ENCODE measurements at places on chromosomes 12 and 14.

DNA sequence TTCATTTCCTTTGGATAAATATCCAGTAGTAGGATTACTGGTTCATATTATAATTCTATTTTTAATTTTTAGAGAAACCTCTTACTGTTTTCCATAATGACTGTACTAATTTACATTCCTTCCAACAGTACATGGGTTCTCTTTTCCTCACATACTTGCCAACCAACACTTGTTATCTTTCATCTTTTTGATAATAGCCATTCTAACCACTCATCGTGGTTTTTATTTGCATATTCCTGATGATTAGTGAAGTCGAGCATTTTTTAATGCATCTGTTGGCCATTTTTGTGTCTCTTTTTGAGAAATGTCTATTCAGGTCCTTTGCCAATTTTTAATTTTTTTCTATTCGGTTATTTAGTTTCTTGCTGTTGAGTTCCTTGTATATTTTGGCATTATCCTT, 457.7 kb upstream of the PDE3A start:
- DNase-seq, result no peak

- DNase-seq, result no peak
Observed at GRCh38 chr12:71438670-71439361, 782 bp upstream of the LGR5 start.

DNA sequence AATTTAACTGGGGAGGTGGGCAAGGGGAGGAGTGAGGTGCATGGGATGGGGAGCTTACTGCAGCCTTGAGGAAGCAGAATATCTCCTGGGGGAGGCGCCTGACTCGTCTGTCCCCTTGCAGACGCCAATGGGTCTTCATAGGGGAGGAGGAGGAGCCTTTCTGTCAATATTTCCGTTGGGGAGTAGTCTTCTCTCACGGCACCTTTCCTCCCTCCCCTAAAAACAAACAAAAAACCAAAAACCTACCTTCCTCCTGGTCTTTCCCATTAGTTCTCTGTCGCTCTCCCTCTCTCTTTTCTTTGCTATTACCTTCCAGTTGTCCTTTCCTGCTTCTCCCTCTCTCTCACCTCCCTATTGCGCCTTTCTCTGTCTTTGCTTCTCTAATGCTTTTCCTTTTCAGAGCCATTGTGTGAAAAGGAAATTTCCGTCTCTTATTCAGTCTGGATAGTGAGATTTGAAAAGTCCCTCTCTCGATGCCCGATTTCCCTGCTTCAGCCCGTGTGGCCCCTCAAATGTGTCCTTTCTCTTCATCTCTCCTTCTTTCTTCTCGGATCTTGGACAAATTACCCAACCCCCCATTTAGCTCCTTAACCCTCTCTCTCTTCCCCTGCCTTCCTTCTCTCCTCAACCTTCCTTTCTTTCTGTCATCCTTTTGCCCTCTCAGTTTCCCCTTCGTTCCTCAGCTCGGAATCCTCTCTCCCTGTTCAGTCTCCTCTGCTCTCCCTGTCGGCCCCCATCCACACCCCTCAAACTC, 5.9 kb downstream of the GPR84 start:
- DNase-seq, result no peak

- no peak for DNase-seq
Observed at GRCh38 chr14:41137741-41138140, 468.9 kb upstream of the LRFN5 start.

DNA sequence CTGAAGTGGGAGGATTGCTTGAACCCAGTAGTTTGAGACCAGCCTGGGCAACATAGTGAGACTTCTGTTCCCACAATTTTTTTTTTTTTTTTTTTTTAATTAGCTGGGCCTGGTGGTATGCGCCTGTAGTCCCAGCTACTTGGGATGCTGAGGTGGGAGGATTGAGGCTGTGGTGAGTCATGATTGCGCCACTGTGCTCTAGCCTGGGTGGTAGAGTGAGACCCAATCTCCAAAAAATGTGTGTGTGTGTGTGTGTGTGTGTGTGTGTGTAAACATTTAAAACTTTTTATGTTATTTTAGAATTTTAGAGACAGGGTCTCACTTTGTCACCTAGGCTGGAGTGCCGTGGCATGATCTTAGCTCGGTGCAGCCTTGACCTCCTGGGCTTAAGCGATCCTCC, 6.8 kb downstream of the PPP1R36 start:
- DNase-seq, result no peak

DNA sequence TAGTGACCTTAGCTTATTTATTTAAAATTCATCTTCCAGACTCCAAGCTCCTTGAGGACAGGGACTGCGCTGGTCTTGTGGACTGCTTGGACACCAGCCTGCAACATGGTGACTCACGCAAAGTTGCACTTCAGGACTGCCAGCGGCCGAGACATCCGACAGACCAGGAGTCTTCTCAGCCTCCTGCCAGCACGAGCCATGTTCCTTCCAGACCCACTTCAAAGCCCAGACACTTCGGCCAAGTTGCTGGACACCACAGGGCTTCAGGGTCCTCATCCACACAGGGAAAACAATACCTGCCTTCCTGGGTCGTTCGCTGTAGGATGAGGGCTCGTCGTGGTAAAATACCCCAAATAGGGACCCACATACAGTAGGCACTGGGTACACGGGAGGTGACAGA, 88.7 kb downstream of the BCL11B start:
- DNase-seq, result no peak

GRCh38 chr14:89719366-89720075, 235.0 kb downstream of the EFCAB11 start:
- no peak for DNase-seq

GRCh38 chr12:127284870-127285431, 982.0 kb upstream of the TMEM132C start:
- DNase-seq, result no peak

DNA sequence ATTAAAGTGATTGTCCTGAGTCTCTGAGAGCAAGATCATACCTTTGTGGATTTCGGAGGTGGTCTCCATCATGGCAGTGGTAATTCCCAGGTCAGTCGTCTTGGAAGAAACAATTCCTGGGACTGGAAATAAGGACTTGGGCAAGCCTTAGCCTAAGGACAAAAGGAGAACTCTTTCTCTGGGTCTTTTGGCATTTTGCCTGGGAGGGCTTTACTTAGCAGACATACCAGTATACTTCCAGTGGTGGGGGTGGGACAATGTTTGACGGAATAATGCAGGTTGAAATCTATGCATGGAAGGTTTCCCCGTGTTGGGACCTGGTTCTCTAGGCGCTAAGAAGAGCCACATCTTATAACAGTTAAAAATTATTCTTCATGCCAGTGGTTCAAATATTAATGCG, 70.4 kb upstream of the USP44 start:
- DNase-seq, result no peak

GRCh38 chr14:35285168-35286002, 6.8 kb upstream of the PSMA6 start:
- no peak for DNase-seq

GRCh38 chr12:40310211-40310610, 85.4 kb downstream of the LRRK2 start:
- DNase-seq, result peak; percentile 17

GRCh38 chr12:51823875-51824565, 24.5 kb downstream of the FIGNL2 start:
- no peak for DNase-seq

DNA sequence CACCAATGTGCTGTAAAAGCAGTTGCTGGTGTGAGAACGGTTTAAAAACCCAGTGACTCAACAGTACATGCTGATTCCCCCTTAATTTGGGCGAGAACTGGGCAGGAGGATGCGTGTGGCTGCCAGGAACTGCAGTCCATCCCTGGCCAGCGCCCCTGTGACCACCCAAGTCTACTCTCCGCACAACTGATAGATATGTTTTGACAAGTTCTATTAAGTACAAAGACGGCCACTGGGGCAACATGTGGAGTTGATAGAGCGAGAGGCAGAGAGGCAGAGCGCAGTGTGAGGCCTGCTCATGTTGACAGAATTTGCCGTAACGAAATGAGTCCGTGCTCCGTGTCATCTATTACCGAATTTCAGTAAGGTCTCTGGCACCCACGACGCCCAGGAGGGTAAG, 855.0 kb downstream of the BCL11B start:
- no peak for DNase-seq

DNA sequence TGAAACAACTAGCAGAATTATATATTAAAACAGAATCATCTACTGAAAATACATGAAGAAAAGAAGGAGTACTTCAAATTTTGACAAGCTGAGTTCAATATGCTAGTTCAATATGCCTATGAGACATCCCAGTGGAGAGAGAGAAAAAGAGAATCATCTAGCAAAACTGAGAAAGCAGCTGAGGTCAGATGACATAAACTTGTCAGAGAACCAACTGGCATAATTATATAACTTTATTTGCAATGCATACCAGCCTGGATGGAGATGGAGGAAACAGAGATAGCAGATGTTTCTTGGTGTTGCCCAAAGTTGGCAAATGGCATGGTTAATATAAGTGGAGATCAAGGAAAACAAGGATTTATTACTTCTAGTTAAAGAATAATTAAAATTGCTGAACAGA, 148.7 kb upstream of the PDZRN4 start:
- DNase-seq, result no peak

GRCh38 chr12:84542289-84542688, 370.3 kb downstream of the SLC6A15 start:
- DNase-seq, result no peak

GRCh38 chr12:93591137-93591868, 18.8 kb downstream of the SOCS2 start:
- DNase-seq, result no peak

DNA sequence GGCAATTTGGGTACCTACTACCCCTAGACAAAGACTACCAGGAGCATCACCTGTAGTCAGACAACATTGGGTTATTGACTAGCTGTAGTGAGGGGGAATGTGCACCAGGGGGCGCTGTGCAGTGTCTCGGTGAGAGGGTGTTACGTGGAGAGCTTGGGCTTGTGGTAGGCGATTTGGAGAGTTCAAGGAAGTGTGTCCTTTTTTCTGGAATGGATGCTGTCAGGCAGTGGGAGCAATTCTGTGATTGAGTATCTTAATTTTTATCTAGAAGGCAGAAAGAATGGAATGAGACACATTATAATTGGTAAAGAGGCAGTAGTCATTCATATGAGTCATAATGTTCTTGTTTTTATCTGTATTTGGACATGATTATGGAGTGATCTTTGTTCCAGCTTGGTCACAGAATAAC, 187.7 kb downstream of the GALC start:
- DNase-seq, result no peak

- no peak for DNase-seq
Observed at GRCh38 chr12:113831476-113831875, 134.6 kb downstream of the RBM19 start.

DNA sequence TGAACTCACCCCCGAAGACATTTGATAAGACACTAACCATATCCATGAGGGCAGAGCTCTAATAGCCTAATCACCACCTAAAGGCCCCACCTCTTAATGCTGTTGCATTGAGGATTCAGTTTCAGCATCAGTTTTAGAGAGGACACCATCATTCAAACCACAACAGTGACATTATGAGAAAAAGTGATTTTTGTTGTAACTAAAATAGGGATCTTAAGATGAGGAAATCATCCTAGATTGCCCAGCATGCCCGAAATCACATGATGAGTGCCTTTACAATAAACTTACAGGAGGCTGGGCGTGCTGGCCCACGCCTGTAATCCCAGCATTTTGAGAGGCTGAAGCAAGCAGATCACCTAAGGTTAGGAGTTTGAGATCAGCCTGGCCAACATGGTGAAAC, 9.7 kb upstream of the GLT1D1 start:
- no peak for DNase-seq

GRCh38 chr12:111267144-111267543, 101.8 kb downstream of the PHETA1 start:
- DNase-seq, result no peak

DNA sequence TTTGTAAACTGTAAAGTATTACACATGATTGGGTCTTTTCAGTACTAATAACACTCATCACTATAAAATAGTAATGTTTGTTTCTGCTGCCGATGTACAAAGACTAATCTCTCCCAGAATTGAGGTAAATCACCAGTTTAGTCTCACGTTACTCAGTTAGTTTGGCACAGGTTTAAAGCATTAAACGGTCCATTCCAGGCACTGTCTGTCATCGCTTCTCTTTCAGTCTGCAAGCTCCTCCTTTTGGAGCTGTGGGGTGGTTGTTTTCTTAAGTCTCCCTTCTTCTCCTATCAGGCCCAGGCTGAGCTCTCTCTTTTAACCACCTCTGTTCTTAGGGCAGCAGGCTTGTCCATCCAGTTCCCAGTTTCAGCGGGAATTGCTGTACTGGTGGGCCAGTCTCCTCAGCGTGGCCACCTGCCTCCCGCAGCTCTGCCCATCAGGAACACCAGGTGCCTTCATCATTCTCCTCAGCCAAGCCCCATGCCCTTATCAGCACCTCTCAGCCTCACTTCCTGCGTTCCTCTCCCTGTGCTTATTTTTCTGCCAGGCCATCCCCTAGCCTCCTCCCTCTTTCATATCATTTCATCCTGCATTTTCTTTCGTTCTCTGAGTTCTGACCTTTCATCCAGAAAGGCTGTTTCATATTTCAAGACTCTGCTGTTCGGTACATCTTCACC, 149.0 kb downstream of the TGFB3 start:
- DNase-seq, result no peak
